CD4-positive, alpha-beta T cell treated with Interleukin-4 for 4 hours (primary cell): ENCODE measurements at places on chromosomes 1 and 21.

GRCh38 chr1:233675893-233676292 lies 62.0 kb downstream of the KCNK1 start:
- no peak for DNase-seq

DNA sequence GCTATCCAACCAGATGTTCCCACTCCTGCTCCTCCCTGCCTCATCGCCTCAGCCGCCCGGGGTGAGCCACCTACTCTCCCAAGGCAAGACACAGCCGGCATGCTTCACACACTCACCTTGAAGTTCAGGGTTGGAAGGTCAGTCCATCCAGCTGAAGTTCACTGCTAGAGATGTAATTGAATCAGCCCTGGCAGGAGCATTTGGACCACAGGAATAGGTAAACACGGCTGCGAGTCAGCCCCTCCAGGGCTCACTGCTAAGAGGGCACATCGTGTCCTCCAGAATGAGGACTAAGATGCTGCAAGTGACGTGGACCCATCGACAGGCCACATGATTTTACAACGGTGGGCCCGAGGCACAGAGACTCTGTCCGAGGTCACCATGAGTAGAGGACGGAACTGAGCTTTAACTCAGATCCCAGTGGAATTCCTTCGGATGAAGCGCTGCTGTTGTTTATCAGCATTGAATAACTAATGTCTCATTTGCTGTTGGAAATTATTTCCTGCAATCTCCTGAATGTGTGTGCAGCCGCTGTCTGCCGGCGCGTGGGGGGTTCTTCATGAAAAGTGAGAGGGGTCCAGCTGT lies 41.9 kb downstream of the RSPH1 start:
- no peak for DNase-seq

DNA sequence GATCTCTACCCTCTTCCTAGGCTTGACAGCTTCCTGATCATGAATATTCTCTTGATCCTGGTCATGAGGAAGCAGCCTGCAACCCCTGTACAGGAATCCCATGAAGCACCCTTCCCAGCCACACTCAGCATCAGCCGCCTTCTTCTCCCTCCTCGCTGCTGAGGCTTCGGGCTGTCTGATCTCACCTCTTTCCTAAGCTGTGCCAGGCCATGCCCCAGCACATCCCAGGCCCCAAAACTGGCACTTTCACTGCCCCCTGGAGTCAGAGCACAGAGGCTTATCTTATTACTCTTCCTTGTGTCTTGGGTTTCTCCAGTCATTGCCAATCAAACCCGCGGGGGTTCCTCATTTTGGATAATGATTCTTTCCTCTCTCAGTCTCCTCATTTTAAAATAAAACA lies 259.5 kb downstream of the RGS7 start:
- DNase-seq, result no peak

DNA sequence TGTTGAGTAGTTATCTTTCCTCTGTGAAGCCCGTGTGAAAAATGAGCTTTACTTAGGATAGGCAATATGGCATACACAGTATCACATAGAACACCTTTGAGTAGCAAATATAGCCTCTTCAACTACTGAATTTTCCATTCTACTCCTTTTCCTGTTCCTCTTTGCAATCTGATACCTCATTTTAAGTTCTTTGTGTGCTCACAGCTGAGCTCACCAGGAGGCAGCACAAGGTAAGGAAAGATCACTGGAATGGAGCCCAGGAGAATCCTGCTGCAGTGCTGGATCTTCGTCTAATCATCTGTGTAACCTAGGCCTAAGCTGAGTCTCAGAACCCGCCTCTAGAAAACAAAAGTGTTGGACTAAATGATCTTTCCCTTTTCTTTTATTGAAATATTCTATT lies 171.0 kb downstream of the LRRC40 start:
- DNase-seq, result no peak

DNA sequence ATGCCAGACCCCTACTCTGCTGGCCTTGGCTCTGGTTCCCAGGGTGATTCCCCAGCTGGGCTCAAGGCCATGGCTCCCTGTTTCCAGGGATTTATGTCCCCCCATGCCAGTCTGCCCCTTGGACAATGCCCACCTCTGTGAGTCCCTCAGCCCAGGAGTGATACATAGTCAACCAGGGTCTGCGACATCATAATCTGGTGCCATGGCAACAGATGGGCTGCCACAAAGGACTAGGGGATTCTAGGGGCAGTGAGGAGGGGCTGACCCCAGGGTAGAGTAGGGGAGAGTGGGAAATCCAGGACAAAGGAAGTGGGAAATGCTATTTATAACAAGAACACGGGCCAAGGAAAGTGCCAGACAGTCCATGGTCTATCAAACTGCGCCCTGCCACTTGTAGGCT lies 33.8 kb downstream of the LRP8 start:
- no peak for DNase-seq

- no peak for DNase-seq
Measured at GRCh38 chr21:38544661-38545060, 46.4 kb upstream of the ERG start.

GRCh38 chr1:94928293-94928939 lies 1.5 kb upstream of the CNN3 start:
- DNase-seq, result no peak

DNA sequence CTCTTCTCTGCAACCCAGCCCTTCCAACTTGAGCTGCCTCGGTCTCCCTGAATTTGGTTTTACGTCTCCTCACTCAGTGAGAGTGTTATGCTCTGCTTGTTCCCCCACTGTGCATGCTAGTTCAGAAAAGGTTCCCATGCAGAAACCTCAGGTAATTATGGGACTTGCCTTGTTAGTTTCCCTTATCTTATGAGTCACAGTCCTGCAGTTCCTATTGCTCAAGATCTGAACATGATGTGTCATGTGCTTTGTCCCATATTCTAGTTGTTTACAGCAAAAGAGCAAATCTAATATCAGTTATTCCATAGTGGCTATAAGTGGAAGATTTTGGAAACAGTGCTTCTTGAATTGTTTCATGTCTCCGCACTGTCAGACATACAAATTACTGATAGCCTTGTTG lies 74.4 kb downstream of the DUSP10 start:
- no peak for DNase-seq

GRCh38 chr1:89271341-89272015 lies 1.2 kb downstream of the GBP5 start:
- peak; percentile 55 for DNase-seq

DNA sequence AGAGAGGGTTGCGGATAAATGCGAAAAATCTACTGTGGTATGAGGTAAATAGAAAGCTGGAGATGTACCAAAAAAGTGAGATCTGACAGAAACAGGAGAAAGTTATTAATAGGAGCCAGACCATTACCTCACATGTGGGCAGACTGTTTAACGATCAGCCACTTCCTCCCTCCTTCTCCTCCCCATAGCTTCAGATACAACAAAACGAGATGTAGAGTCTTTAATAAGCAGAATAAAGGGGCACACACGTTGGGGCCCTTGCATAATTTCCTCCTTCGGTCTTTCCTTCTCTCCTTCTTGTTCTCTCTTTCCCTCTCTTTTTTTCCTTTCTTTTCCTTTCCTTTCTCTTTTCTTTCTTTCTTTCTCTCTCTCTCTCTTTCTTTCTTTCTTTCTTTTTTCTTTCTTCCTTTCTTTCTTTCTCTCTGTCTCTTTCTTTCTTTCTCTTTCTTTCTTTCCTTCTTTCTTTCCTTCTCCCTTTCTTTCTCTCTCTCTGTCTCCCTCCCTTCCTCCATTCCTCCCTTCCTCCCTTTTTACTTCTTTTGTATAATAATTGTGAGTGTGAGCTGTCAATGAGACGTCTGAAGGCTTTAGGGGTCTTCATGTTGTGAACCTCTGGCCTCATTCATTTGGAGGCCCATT lies 242.1 kb downstream of the GRIK1 start:
- DNase-seq, result no peak

DNA sequence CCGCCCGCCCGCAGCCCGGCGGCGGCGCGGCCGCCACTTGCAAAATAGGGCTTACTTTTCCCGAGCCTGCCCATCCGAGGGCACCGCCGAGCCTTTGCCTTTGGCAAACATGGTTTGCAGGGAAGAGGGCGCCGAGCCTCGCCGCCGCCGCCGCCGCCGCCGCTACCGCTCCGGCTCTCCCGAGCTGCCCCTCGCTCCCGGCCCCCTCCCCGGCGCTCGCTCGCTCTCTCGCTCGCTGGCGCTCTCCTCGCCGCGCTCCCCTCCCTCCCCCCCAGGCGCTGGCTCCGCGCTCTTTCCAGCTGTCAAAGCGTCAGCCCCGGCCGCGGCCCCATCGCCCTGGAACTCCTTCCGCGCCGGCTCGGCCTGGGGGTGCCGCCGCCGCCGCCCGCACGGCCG lies 298 bp downstream of the SSBP3 start:
- DNase-seq, result no peak
